Immature natural killer cell (primary cell): ENCODE measurements at places on chromosomes 5 and 9. TPM values are rescaled to one million over a fixed set of nuclear protein-coding genes. Genes with fewer than 3 reads are reported as not detected.

Gene RNF183
- not detected for polyA plus RNA-seq

Gene MRNIP
- 3.4 TPM for polyA plus RNA-seq

Gene FBN2
- polyA plus RNA-seq: not detected

Gene POLR3G
- 3.5 TPM for polyA plus RNA-seq

Gene CCDC69
- polyA plus RNA-seq: 256 TPM

Gene IL13
- not detected for polyA plus RNA-seq

Gene ZNF300
- 0.40 TPM for polyA plus RNA-seq

Gene SVEP1
- not detected for polyA plus RNA-seq

DNA sequence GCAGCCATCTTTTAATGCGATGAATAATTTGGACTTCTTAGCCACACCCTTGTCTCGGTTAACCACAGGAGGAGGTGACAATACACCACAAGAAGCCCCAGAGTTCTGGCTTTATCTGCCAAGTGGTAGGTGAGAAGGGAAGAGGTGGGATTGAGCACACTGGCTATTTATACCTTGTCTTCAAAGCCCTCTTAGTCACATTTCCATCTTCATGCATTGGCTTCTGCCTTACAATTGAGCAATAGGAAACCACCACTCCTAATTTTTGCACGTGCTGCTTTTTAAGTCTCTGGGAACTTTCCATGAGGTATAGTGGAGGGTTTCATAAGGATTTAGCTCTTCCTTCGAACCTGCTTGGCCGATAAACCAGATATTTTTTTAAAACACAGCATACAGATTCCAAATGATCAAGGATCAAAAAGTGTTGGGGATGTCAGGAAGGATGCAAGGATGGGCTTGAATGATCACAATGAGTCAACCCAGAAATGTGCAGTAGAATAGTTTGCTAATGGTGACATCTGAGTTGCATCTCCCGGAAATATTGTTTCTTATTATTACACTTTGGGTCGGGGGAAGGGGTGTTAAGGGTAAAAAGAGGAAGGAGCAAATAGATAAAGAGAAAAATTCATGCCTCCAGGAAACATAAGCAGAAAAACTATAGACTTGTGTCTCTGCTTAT is 25.5 kb downstream of the PLAC8L1 start:
- peak; percentile 18 for DNase-seq

- DNase-seq: peak; percentile 58
Observed at GRCh38 chr5:179166886-179167841, 107.0 kb downstream of the ZNF354C start.

DNA sequence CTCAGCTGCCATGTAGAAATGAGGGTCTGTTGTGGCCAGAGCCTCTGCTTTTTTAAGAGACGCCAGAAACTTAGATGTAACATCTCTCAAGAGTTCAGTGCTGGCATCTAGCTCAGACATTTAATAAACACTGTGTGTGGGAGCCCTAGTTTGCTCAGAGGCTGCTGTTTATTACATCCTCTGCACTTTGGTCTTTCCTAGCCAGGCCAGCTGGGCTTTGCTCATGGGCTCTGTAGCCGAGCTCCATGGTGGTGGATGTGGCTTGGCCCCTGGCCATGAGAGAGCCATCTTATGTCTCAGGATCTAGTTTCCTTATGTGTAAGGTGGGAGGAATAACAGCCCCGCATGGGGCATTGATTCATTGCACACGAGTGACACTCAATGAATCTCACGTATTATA is 30.0 kb downstream of the ARHGEF37 start:
- DNase-seq: no peak

DNA sequence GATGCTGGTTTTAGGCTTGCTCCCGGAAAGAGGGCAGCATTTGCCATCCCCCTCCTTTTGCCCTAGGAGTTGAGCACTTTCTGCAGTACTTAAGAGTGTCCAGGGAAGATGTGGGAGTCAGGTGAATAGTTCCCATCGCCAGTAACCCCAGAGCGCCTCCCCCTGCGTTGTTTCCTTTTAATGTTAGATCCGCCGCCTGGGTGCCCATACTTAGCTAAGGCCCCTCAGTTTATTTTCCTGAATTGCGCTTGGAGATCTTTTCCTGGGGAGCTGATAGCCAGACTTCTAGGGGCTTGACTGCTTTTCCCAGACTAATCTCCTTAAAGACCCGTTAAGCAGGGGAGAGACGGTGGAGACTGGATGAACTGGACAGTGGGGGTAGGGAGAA is 377 bp upstream of the PCDHAC2 start:
- no peak for DNase-seq

DNA sequence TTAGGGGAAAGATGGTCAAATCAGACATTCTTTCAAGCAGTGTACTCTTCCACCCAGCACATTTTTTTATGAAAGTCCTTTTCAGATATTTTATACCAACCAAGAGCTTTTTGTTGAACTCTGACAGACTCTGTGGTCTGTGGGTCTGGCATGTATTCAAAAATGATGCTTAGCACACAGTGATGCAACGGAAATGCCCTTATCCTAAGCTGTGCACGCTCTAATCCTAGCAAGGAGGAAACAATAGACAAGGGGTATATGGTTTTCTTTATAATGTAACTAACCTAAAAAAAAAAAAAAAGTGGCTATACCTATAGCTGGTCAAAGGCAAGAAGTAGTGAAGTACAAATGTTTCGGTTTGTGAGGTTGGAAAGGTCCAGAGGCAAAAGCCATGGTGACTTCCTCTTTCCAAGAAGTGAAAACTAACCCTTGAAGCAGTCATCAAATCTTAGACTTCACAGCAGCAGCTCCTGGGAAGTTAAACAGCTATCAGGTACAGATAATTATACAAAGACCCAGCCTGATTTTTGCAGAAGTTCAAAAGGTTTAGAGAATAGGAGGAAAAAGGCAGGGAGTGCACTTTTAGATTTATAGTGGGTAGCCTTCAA is 82.5 kb downstream of the SEMA6A start:
- DNase-seq: peak; percentile 4

GRCh38 chr5:155699385-155699784 is 627.6 kb upstream of the SGCD start:
- DNase-seq: no peak

- DNase-seq: no peak
Observed at GRCh38 chr9:97039514-97039860, 545 bp upstream of the CTSV start.

DNA sequence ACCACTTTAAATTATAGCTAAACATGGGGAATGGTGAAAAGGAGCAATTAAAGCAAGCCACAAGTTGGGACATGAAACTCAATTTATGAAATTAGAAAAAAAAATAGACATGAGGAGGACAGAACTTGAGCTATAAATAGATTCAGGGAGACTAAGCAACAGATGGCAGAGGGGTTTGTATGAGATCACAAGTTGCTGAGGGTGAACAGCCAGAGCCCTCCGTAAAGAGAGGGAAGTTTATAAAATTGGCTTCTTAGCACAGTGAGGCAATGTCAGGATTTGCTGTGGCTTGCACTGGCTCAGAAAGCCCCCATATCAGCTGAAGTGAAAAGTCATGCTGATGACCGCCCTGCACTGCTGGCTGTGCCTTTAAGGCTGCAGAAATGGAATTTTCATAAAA is 443.4 kb upstream of the CD180 start:
- DNase-seq: no peak

DNA sequence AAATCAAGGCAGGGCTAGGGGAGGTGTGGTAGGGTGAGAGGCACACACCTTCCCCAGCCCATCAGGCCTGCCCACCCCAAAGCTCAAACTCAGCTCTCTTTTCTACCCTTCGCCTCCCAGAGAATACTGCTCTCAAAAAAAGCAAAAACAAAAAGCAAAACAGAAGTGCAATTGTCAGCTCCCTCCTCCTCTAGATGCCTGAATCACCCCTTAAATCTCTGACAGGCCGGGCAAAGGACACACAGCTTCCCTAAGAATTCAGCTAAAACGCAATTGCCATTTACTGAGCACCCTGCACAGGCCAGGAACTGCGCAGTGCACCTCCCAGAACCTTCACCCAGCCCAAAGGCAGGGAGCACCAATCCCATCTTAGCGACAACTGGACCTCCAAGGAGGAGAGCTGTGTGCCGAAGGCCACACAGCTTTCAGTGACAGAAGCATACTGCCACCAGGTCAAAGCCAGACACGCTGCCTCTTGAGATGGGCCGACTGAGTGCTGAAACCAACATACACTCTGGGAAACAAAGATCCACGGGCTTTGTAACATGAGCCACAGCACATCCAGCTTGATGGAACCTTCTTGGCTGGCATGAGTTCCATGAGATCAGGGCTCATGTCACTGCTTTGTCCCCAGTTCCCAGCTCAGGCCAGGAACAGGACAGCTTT is 53.4 kb upstream of the STXBP1 start:
- no peak for DNase-seq

DNA sequence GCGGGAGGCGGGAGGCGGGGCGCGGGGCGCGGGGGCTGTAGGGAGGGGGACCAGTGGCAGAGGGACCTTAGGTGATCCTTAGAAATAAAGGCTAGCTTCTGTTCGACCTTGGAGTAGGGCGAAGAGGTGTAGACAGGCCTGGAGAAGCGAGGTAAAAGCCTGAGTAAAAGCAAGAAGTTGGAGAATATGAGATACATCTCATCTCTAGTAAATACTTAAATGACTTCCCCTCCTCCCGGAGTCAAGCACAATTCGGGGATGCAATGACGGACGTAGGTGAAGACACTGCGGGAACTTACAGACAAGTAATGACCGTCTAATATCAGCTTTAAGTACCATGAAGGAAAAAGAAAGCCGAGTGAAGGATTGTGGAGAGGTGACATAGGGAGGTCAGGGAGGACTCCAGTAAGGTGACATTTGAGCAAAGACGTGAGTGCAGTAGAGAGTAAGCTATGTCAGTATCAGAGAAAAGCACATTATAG is 466 bp downstream of the SMC2 start:
- no peak for DNase-seq

DNA sequence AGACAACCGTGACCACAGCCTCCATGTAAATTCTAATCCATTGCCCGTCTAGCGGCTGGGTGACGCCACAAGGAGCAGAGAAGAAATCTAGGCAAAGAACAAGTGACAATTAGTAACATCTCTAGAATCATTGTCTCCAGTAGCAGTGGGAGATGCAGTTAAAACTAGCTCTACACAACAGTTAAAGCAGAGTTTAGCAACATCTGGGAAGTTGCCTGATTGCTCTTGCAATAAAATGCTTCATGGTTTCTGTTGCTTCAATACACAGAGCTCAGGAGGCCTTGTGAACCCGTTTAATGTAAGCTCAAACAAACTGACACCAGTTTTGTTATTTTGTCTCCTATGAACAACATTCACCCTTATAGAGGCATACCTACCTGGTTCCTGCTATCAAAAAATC is 369.8 kb upstream of the PDE4D start:
- DNase-seq: no peak

- peak; percentile 68 for DNase-seq
Observed at GRCh38 chr5:159341906-159342310, 11.6 kb upstream of the IL12B start.

- no peak for DNase-seq
Observed at GRCh38 chr5:36305571-36306326, 4.0 kb upstream of the RANBP3L start.

DNA sequence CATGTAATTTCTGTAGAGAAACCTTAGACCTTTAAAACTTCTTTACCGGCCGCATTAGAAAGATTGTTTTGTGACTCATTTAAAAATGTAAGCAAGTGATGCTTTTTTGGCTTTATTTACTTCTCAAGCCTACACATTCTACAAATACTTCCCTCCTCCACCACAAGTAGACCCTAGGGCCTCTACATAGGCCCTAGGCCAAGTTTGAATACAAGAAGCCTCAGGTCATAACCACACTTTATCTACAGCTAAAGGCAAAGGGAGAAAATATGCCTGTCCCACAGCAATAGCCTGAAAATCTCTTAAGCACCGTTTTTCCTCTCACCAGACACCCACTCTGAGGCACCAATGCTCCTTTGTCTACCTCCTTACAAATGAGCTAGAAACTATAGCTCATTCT is 53.9 kb downstream of the CSNK1A1 start:
- DNase-seq: no peak

DNA sequence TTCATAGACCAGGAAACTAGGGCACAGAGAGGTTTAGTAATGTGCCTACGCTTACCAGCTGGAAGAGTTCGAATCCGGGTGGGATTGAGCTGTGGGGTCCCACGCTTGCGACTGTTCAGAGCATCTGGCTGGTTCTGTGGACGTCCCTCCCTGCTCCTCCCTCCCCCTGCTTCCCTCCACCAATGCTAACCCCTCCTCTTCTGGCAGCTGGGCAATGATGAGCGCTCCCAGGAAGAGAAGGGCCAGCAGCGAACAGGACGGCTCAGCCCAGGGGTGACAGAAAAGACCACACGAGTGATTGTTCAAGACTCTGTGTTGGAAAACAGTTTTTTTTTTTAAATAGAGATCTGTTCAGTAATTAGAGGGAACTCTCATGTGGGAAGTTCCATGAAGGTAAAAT is 6.9 kb downstream of the FAM163B start:
- no peak for DNase-seq

- DNase-seq: no peak
Observed at GRCh38 chr9:90301277-90301653, 341.4 kb downstream of the DIRAS2 start.

GRCh38 chr9:96318921-96319565 is 17.1 kb upstream of the HSD17B3 start:
- DNase-seq: no peak

- no peak for DNase-seq
Observed at GRCh38 chr5:62260513-62260912, 45.5 kb upstream of the KIF2A start.

GRCh38 chr9:77021922-77022782 is 2.7 kb downstream of the FOXB2 start:
- no peak for DNase-seq

GRCh38 chr5:144276034-144276822 is 105.6 kb downstream of the KCTD16 start:
- no peak for DNase-seq

GRCh38 chr9:69085569-69086283 is 50.2 kb downstream of the FXN start:
- DNase-seq: no peak

DNA sequence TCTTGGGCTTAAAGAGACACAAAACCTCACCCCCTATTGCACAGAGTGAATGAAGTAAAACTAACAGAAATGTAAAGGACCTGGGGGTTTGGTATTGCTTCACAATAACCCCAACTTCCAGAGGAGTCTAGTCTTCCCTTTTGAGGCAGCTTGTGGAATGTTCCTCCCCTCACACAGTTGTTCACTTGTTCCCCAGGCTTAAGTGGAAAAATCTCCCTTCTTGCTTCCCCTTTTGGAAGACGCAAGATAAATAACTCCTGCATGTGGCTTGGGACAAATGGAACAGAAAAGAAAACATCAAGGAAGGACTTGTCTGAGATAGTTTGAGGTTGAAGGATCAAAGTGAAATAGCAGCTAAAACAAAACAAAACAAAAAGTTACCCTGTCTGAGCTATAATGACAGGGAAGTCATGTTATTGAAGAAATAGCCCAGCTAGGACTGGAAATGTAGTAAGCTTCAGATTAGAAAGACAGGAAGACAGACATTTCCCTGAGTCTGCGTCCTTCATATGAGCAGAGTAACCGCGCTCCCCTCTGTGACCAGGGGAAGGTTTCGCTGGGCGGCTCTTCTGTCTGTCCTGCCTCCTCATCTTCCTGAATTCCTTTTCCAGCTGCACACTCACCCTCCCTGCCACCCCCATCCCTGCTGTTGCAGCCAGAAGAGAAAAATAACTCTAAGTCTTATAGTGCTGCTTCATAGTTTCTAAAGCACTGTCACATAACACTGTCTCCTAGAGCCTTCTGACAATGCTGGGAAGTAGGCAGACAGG is 8.8 kb downstream of the SPARC start:
- no peak for DNase-seq

- DNase-seq: no peak
Observed at GRCh38 chr9:95182854-95183563, 134.5 kb downstream of the FANCC start.
